ENCODE measurements at places on chromosomes 2 and 18.
A peak's percentile ranks its signal among the peaks of the same experiment; 100 is the strongest.

- no peak for DNase-seq
These were observed 341.6 kb upstream of the VWC2L start for GRCh38 chr2:214069254-214069653.

GRCh38 chr18:23237524-23238151 lies 102.4 kb downstream of the CABLES1 start:
- no peak for DNase-seq

DNA sequence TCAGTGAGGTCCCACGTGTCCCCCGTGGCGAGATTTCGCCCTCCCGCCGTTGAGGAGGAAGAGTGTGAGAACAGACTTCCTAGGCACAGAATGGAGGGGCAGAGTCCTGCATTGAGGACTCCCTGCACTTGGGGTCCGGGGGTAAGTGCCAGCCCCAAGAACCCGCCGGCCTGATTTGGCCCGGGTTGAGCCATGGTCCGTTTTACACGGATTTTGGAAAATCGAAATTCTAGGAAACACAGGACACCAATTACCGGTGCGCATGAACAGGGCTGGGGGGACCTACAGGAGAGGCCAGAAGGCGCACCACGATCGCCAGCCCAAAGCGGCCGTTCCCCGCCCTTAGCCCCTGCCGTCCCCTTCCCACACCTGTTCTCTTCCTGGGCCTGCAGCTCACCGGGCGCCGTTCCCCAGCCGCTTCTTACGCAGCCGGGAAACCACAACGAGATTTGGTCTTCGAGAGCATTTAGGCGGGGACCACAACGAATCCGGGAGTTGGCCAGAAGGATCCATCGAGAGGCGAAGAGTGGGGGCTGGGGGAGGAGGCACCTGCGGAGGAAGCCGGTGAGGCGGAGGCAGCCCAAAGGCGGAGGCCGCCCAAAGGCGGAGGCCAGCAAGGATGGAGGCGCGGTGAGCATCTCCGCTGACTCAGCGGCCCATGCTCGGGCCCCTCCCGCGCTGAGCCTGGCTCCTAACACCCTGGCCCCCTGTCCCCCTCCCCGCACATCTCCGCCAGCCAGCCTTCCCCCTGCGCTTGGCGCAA lies 464 bp upstream of the TLX2 start:
- DNase-seq: no peak

GRCh38 chr2:236177967-236178889 lies 10.0 kb upstream of the GBX2 start:
- DNase-seq: peak; percentile 8

GRCh38 chr18:24595561-24596031 lies 135.2 kb downstream of the HRH4 start:
- no peak for DNase-seq

All from MM.1S (cell line).